ENCODE measurements at places on chromosomes 13 and 19.

GRCh38 chr13:45242070-45242469 is 41.2 kb upstream of the KCTD4 start:
- no peak for DNase-seq

DNA sequence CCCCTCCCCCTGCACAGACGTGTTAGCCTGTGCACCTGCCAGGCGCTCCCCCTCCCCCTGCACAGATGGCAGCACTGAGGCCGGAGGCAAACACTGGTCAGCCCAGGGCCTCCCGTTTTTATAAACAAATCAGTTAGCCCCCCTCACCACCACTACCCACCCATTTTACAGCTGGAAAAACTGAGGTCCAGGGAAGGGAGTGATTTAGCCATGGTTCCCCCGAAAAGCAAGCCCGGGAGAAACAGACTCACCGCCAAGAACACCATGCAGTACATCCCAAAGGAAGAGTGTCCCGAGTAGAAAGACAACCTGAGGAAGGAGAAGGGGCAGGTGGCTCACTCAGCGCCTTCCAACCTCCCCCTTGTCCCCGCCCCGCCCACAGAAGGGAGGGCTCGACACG is 8.7 kb downstream of the PLPP2 start:
- DNase-seq, result no peak

DNA sequence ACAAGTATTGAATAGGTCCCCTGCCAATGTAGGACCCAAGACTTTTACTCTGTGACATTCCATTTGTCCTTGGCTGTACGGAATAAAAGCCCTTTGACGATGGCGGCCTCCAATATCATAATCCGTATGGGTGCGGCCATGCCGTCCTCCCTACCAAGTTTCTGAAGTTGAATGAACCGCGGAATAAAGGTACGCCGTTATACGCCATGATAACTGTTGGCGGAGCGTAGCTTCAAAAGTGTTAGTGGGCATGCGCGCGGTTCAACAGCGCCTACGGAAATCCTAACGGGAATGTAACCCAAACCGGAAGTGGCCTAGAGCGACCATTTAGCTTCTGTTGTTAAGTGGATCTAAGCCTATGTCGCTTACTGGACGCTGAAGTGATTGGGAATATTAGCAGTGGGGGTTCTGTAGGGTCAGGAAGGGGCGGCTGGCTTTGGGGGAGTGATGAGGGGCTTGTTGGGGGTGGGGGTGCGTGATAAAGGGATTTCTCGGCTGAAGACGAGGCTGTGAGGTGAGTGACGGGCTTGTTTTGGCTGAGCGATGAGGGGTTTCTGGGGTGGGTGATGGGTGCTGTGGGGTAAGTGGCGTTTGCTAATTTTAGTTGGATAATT is at the start of gene ZNF175:
ZNF175 (plus strand) TSS at position 322 of the 614 bp plus-strand sequence. CDS start 2,047 bp downstream, outside the sequence.
- DNase-seq, result peak; percentile 95

DNA sequence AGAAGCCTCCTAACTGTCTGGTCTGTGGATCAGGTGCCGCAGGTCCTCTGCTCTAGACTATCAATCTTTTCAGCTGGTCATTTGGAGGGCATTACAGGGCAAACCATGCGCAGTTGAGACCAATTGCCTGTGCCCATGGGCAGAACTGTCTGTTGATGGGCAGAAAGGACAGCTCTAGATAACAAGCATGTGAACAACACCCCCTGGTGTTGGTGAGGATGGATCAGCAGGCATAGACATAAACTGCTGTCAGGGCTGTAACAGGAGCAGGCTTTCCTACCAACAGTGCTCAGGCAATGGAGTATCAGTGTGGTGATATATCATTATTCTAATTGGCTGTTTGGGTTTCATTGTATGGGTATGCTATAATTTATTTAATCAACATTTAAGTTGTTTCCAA is 104.7 kb upstream of the KL start:
- DNase-seq, result no peak

DNA sequence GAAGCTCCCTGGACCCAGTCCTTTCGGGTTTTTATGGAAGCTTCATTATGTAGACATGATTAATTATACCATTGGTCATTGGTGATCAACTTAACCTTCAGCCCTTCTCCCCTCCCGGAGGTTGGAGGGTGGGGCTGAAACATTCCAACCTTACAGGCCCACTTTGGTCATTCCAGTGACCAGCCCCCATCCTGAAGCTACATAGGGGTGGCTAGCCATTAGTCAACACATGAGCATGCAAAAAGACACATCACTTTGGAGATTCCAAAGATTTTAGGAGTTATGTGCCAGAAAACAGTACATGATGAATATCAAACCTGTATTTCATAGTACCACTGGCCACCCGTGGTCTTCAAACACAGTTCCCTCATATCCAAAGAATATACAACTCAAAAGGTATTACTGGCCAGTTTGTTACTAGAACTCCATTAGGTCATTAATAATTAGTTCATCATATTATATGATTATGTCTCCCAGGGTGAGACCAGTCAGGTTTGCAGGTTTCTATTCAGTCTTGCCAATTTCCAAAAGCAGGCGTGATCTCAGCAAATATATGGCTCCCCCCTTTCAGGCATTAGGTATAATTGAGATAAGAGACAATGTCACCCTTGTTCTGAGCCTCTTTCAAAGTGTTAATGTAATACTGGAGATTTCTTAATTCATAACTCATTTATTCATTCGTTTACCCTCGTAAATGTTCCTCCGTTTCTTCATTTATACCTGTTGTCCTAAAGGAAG is 11.1 kb downstream of the PPP5C start:
- DNase-seq, result no peak

DNA sequence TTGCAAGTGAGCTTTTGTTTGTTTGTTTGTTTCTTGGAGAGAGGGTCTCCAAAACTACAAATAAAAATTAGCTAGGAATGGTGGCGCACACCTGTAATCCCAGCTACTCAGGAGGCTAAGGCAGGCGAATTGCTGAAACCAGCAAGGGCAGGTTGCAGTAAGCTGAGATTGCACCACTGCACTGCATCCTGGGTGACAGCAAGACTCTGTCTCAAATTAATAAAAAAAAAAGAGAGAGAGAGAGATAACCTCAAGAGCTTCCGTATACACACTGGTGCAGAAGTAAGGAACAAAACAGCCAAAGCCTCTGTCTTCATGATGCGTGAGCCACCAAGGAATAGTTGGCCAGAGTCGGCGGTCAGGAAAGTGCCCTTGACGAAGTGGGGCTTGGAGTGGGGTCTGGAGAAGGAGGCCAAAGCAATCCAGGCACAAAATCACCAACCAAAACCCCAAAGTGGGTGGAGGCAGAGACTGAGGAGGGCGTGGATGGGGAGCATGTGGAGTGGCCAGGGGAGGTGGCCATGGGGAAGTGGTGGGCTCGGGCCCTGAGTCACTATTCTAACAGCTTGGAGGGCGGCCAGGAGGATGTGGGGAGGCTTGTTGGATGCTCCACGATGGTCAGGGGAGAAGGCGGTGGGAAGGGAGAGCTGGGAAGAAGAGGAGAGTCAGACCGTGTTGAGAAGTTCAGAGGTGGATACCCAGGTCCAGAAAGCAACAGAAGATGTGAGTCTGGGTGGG is 21.2 kb upstream of the TOMM40 start:
- DNase-seq, result peak; percentile 84

GRCh38 chr13:96388598-96388997 is 298.7 kb downstream of the HS6ST3 start:
- no peak for DNase-seq

GRCh38 chr13:29572575-29572974 is 22.9 kb downstream of the SLC7A1 start:
- no peak for DNase-seq

DNA sequence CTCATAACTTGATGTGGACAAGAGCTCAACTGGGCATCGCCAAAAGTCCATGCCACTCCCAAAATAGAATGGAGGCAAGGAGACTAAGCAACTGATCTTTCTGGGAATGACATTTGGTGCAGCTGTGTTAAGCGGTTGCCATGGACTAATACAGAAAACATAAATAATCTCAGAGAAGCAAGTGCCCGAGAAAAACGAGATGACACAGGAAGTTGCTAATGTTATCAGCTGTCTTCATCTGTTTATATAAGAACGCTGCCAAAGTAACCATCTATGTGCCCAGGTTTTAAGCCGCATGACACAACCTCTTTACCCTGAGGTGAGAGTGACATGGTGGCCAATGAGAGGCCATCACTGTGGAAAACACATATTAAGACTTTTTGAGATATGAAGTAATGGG is 54.9 kb upstream of the SACS start:
- no peak for DNase-seq

DNA sequence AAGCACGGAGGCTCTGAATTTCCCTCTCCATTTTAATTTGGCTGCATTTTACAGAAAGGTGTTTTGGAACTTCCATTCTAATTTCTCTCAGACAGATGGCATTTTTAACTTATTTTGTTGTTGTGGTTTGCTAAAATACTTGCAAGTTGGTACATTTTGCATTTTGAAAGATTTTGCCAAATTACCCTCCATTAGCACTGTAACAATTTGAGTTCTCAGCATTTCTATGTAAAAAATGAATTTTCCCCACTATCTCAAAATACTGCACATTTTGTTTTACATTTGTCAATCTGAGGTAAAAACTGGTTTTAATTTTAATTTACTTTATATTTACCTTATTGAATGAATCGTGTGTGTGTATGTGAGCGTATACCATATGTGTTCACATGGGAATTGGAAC is 7.0 kb upstream of the HNRNPL start:
- no peak for DNase-seq

DNA sequence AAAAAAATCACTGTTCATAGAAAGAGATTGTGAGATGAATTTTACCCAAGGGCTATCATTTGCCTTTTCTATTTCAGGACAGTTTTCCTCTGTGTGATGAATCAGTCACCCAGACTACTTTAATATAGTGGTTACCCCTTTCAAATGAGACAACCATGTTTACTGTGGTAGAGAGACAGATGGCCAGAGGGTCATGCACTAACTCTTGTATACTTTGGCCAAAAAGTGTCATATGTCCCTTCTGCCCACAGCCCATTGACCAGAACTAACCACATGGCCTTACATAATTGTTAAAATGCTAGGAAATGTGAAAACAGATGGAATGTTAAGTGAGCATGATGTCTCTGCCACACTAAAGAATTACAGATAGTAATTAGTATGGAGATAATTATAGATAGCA is 498.7 kb downstream of the DACH1 start:
- DNase-seq, result no peak

GRCh38 chr13:107025991-107026390 is 458.1 kb upstream of the ARGLU1 start:
- DNase-seq, result peak; percentile 47

DNA sequence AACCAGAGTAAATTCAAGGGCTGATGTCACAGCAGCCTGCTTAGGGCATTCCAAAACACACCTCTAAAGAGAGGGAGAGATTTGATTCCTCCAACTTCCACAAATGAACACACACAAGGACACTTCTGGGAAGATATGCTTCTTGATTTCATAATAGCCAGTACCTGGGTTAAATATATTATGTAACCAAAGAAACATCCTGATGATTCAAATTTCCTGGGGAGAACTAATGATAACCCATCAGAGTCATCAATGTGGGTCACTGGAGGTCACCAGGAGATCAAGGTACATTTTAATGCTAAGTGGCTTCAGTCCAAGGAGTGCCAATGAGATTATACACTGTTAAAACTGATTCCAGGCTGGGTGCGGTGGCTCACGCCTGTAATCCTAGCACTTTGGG is 54.0 kb upstream of the DOCK9 start:
- DNase-seq, result no peak

GRCh38 chr19:12606796-12607195 is 3.8 kb downstream of the ZNF490 start:
- no peak for DNase-seq

- peak; percentile 59 for DNase-seq
Measured at GRCh38 chr13:28753208-28753892, 34.6 kb upstream of the SLC46A3 start.

GRCh38 chr13:49669735-49670309 is 21.5 kb downstream of the EBPL start:
- peak; percentile 41 for DNase-seq

- DNase-seq, result no peak
Measured at GRCh38 chr13:22926748-22927400, 253.9 kb upstream of the SGCG start.

- peak; percentile 82 for DNase-seq
Measured at GRCh38 chr19:48644839-48645619, 958 bp downstream of the CA11 start.

DNA sequence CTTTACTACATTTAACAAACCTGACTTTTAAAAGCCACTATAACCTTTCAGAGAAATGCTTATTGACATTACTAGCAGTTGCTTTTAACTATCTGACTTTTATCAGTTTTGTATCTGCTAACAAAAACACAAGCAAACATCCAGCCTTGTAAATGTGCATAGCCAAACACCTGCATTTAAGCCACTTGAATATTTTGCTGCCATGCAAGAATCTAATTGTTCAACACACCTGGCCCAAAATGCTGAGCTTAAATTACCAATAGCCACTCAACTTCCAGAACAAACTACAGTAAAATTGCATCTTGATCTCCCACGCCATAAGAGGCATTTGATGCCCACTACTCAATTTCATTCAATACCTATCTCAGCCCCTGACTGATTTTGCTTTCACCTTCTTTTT is 9.3 kb downstream of the ZIC5 start:
- no peak for DNase-seq

GRCh38 chr13:100523411-100523810 is 65.2 kb downstream of the GGACT start:
- no peak for DNase-seq
